NCI-H1105 treated with DMSO at 0.1 percent for 48 hours (cell line): ENCODE measurements at places on chromosomes 7 and 10.

GRCh38 chr10:121772406-121772805 is 155.4 kb downstream of the ATE1 start:
- DNase-seq, result no peak

DNA sequence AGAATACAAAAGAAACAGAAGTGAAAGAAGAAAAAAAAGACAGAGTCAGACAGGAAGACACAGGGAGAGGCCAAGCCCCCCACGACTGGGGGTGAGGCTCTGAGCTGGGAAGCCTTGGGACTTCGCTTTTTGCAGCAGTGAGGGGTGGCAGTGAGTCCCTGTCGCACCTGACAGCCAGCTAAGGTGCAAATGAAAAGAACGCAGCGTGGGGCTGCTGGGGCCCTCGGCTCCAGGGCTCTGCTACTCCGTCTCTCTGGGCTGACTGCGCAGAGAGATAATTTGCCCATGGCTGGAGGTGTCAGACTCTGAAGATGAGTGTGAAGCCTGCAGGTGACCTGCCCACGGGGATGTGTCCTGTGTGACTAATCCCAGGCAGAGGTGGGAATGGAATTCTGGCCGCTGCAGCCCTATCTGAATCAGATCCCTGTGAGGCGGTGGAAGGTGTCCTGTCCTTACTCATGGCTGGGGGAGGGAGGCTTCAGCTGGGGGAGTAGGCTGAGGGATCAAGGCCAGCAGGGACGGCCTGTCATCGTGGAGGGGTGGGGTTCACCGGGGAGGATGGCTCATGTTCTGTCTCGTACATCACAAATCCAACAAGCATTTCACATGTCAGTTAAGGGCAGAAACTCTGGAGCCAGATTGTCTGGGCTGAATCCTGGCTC is 96.4 kb downstream of the SLIT1 start:
- no peak for DNase-seq

DNA sequence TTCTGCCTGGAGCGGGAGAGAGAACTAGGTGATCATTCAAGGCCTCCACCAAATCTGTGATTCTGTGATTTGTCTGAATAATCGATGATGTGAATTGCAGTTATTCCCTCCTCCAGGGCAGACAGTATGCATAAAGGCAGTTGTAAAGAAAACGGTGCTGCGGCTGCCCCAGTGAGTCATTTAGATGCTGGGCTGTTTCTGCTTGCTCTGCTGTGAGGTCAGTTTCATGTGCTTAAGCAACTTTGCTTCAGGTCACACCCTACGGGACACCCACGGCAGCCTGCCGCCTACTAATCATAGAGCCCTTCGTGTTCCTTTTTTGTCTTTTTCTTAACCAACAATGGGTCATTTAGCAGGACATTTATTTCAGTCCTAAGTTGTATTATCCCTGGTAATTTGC is 158.1 kb upstream of the PITRM1 start:
- DNase-seq, result no peak

- DNase-seq, result no peak
Observed at GRCh38 chr7:37816922-37817590, 31.3 kb upstream of the NME8 start.

DNA sequence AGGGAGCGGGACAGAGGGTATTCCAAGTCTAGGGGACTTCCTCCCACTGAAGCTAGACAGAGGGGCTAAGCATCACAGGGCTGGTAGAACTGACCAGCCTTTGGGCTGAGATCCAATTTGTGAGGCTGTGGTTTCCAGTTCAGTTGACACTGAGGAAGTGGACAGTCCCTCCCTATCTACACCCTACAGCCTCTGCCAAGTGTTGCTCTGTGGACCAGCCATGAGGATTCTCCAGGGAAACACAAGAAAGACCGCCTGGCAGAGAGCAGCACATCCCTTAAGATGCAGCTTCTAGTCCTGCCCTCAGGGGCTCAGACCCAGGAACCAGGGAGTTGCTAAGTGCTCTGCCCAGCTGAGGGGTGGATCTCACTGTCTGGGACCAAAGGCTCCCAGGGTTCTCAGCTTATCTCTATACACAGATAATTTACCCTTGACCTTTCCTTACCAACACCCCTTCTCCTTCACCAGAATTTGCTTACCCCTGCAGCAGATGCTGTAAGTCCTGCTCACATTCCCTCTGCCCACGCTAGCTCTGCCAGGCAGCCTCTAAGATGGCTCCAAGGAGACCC is 252.0 kb downstream of the SKIDA1 start:
- no peak for DNase-seq

GRCh38 chr7:45198986-45199385 is 41.4 kb downstream of the RAMP3 start:
- no peak for DNase-seq

- DNase-seq, result no peak
Observed at GRCh38 chr7:137850571-137850970, 3.8 kb upstream of the DGKI start.

GRCh38 chr10:28355376-28355775 is 52.5 kb upstream of the MPP7 start:
- no peak for DNase-seq

- no peak for DNase-seq
Observed at GRCh38 chr10:71404503-71405295, 8.0 kb downstream of the CDH23 start.

- no peak for DNase-seq
Observed at GRCh38 chr10:27861781-27862180, 116.2 kb upstream of the MKX start.

DNA sequence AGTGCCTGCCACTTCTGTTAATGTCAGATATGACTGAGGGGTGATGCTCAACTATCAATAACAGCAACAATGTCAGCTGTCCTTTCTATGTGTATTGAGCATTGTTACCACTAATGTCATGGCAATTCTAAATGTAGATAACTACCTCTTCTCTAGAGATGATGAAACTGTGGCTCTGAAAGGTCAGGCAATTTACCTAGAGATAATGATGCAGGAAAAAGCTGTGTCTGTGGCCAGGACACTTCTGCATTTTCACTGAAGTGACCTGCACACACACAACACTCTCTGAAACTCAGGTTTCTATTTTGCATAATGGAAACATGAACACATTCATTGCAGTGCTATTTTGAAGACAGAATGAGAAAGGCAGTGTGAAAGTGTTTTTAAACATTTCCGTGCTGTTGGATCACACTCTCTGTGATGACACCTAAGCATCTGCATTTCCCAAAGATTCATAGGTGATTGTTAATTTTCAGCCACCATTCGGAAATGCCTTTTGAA is 148.2 kb downstream of the KCND2 start:
- DNase-seq, result no peak

GRCh38 chr10:71727738-71728737 is 8.5 kb upstream of the C10orf105 start:
- DNase-seq, result no peak

DNA sequence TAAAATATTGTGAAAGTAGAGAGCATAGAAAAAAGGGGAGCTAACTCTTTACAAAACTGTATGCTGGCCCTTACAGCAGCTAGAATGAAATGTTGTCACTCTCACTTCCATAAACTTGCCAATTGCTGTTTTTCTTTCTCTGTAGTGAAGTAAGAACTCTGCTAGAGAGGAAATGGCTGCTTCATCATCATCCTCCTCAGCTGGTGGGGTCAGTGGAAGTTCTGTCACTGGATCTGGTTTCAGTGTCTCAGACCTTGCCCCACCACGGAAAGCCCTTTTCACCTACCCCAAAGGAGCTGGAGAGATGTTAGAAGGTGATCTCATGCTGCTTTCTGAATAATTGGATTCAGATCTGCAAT is 7.6 kb upstream of the ASCC1 start:
- DNase-seq, result no peak

DNA sequence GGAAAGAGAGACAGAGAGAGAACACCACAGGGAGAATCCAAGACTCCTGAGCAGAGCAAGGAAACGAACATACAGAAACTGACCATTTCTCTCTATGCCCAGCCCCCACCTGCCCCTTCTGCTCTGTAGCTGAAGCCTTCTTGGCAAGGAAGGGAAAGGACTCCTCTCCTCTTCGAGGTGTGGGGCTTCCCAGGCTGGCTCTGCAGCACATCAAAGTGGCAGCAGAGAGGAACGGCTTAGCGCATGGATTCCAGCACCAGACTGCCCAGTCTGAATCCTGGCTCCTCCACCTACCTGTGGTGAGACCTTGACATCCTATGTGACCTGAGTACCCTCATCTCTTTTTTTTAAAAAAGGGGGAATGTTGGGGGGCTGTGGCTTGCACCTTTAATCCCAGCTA is 69.4 kb downstream of the SH3PXD2A start:
- no peak for DNase-seq

- DNase-seq, result no peak
Observed at GRCh38 chr7:106219170-106219569, 65.6 kb downstream of the NAMPT start.

DNA sequence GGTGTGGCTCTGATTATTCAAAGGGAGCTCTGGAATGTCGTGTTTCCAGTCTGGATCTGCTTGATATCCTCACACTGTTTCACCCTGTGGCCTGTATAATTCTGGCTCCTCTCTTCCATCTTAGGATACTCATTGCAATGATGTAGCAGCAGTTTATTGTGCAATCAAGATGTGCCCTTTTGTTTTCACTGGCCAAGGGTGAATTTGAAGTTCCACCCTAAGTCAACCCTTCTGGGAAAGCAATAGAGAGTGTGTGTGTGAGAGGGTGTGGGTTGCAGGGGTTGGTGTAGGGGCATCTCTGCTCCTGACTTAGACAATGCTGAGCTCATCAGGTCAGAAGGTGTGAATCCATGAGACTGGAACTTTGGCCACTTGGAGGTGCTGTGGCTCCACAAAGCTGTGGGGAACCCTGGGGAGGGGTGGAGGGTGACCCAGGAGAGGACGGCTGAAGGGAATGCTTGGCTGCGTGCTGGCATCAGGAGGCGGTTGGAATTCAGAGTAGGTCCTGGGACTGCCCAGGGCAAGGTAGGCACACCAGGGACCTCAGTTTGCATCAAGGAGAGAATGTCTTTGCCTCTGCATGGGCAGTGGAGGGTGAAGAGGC is 118.0 kb upstream of the PRSS58 start:
- no peak for DNase-seq

DNA sequence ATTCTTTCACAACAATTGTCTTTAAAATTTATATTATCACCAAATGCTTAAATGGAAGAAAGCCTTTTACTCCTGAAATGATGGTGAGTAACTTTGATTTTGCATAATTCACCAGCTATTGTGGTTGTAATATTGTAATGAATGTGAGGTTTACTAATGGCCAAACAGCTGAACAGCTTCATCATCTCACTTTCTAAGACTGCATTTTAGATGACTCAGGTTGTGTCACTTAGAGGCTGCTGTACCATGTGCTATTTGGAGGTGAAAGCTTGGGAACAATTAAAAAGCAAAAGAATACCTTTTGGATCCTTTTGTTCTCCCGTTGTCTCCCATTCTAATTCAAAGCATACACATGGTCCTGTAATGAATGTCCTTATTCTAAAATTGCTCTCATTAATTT is 604.0 kb upstream of the PFKP start:
- no peak for DNase-seq

DNA sequence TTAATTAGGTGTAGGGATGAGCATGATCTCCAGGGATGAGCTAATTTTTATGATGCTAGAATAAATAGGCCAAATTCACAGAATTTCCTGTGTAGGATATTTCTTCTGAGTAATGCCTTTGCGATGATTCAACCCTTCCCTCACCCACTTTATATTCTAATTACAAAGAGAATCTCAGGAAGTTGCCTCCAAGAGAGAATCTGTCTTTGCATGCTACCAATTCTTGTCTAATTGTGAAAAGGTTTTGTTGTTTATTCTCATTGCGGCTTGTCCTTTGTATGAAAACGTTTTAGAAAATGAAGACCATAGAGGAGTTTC is 6.3 kb downstream of the C7orf57 start:
- DNase-seq, result no peak

DNA sequence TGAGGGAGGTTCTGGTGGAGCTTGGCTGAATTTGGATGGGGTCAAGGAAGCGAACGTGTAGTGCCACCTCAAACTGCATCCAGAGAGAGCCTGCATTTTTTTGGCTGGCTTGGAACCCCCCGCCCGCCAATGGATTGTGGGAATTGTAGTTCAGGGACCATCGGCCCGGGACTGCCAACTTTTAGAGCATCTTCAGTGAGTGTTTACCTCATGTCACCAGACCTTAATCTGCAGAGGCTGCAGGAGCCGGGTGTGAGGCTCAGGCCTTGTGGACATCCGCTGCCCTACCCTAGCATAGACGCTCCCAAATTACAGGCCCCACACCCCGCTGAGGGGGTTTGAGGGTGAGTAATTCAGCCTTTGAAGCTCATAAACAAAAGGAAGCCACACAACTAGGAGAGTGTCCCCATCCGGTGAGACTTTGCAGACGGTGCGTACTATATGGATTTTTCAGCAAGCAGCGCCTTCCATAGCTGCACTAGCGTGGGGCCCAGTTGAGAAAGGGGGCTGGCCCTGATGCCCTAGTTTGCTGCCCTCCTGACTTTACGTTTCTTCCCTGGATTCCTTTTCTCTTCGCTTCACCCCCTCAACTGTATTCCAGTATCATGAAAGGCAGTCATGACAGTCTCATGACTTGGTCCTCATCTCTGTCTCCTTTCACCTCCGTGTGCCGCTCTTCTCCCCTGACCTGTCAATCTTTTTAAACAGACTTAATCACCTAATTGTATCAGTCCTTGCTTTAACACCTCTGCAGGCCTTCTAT is 717 bp downstream of the CNPY4 start:
- DNase-seq, result peak; percentile 40

DNA sequence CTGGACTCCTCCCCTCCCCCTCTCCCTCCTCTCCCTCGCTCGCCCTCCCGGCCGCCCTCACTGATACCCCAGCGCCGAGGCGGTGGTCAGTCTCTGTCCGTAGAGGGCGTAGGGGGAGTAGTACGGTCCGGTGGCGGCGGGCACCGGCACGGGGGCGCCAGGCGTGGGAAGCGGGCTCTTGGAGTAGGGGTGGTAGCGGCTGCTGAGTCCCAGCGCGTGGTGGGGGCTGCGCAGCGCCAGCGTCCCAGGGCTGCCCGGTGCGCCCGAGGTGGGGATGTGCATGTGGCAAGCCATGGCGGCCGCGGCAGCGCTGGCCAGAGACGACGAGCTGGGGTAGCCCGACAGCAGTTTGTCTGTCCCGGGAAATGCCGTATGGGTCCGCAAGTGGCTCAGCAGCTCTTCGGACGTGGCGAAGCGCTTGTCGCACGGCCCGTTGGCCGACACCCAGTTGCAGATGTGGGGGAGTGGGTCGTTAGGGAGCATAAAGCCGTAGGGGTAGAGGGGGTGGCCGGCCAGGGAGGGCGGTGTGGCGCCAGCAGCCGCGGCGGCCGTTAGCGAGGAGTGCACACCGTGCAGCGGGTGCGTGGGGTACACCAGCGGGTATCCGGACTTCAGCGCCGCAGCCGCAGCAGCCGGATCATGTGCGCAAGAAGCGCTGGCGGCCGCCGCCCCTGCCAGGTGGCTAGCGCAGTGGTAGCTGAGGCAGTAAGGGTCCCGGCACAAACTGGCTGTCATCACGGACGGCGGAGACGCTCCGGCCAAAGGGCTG is 2.7 kb downstream of the ZNF503 start:
- DNase-seq, result no peak

DNA sequence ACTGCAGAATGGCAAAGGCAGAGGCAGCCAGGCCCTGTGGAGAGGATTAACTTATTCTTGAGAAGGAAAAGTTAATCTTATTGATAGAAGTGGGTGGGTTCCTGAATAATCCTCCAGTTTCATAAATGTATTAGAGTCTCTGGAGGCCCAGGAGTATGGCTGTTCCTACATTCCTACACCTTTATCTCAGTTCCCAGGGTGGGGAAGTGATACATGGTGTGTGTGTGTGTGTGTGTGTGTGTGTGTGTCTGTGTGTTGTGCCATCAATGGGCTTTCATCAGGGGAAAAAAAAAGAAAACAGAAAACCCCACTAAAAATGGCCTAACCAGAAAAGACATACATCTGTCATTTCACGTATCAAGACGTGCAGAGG is 22.0 kb upstream of the GSDME start:
- DNase-seq, result no peak
